ENCODE measurements at places on chromosomes 16 and 17. TPM values are rescaled to one million over a fixed set of nuclear protein-coding genes. Genes with fewer than 3 reads are reported as not detected.

The KRTAP2-1 gene
- total RNA-seq = not detected

The NAGS gene
- total RNA-seq = 7.4 TPM

The HYDIN gene
- total RNA-seq = 1.3 TPM

The KRT34 gene
- total RNA-seq = under 0.01 TPM

The TMEM220 gene
- 4.3 TPM for total RNA-seq

The MYL11 gene
- total RNA-seq = not detected

The KCNH6 gene
- total RNA-seq = not detected

The TEX19 gene
- not detected for total RNA-seq

The TBC1D26 gene
- not detected for total RNA-seq

The GAST gene
- not detected for total RNA-seq

The SLFN5 gene
- 170 TPM for total RNA-seq

The GCGR gene
- not detected for total RNA-seq

The CLEC3A gene
- not detected for total RNA-seq

The CXCL16 gene
- 0.83 TPM for total RNA-seq

The KRTAP1-1 gene
- total RNA-seq = not detected

The HOXB13 gene
- not detected for total RNA-seq

The SLFN11 gene
- 102 TPM for total RNA-seq

The UMOD gene
- total RNA-seq = not detected

The AIPL1 gene
- under 0.01 TPM for total RNA-seq

The OMG gene
- total RNA-seq = 26.8 TPM

The SEBOX gene
- total RNA-seq = not detected

The EPN3 gene
- under 0.01 TPM for total RNA-seq

The CRK gene
- 105 TPM for total RNA-seq

The CYBA gene
- total RNA-seq = 130 TPM

The NOXO1 gene
- total RNA-seq = under 0.01 TPM

The KRTAP4-9 gene
- total RNA-seq = not detected

The BRICD5 gene
- 1.3 TPM for total RNA-seq

The CDRT15 gene
- total RNA-seq = not detected

The ITGAL gene
- not detected for total RNA-seq

The MYL4 gene
- not detected for total RNA-seq

The NXN gene
- 53.8 TPM for total RNA-seq

The EPX gene
- total RNA-seq = not detected

The TMEM92 gene
- total RNA-seq = not detected
